AG09319 (cell line): ENCODE measurements at places on chromosomes 4 and X.

- no peak for DNase-seq
Observed at GRCh38 chr4:164591666-164592065, 162.3 kb upstream of the SMIM31 start.

- DNase-seq = no peak
Observed at GRCh38 chr4:184895012-184895695, 69.4 kb upstream of the ACSL1 start.

- DNase-seq = no peak
Observed at GRCh38 chrX:109776986-109777385, 43.9 kb upstream of the ACSL4 start.

GRCh38 chrX:135632353-135632752 is 81.1 kb upstream of the CT45A1 start:
- no peak for DNase-seq

DNA sequence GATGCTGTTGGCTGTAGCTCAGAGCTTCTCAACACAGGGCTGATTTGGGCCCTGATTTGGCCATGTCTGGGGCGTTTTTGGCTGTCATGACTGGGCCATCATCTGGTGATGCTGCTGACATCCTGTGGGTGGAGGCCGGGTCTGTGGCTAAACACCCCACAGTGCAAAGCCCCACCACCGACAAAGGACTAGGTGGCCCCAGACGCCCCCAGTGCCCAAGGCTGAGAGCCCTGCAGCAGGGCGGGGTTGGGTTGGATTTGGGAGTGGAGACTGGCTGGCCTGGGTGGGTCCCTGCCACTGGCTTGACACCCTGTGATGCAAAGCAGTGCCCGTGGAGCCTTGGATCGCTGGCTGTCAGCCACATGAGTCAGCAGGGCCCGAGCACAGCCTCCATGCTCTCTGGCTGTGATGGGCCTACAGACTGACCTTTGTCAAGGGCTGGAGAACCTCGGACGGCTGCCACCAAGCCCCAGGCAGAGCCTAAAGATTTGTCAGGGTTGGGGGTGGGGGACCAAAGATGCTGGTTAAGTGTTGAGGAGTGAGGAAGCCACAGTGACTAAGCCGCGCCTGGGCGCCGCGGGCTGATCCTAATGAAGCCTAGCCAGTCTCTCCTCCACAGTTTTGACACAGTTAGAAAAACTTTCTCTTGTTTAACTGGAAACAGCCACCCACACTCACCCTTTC is 28.3 kb downstream of the CYTL1 start:
- peak; percentile 90 for DNase-seq

DNA sequence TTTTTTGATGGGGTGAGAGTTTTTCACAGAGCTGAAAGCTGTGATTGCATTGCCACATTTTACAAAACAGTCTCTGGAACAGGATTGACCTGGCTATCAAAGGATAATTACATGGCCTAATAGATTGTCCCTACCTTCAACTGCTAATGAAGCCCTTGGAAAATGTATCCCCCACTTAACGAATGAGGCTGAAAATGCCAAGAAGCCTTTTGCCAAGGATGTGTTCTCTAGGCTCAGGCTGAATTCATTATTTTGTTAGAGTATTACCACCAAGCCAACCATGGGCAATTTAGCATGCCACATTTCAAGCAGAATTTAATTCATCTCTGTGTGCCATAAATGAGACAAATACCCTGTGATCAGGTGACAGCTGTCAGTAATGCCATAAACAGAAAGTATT is 35.5 kb downstream of the SHROOM3 start:
- no peak for DNase-seq

GRCh38 chr4:149728444-149728843 is 87.2 kb downstream of the IQCM start:
- no peak for DNase-seq

DNA sequence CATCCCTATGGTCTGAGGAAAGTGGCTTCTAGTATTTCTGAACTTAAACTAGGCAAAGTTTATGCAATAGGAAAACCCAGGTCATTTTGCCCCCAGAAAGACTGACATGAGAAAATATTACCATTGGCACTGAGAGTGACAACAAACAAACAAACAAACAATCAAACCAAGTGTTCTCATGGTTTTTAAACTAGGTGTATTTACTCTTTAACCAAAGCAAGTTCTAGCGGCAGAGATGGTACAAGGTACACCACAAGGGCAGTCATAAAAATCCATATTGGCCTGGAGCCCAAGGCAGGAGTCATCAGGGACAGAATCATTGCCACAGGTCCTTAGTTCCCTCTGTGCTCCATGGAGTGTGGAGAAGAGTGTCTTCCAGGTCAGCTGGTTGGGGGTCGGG is 26.0 kb upstream of the ENPEP start:
- no peak for DNase-seq

- DNase-seq = no peak
Observed at GRCh38 chr4:39563346-39563847, 36.2 kb upstream of the UGDH start.
